ENCODE measurements at places on chromosomes 4 and X.
A peak's percentile ranks its signal among the peaks of the same experiment; 100 is the strongest.

DNA sequence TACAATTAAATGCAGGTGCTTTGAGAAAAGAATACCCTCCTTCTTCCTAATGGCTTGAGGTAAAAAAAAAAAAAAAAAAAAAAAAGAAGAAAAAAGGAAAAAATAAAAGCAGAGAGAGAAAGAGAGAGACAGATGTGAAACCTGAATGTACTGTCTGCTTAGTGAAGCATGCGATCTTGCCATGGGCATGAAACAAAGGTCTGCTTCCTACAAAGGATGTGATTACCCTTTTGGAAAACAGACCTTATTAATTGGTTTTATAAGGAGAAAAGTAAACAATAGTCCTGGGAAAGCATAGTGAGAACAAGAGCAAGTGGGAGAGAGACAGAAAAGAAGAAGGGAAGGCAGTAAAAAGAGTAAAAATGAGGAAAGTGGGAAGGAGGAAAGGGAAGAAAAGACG is 526.1 kb upstream of the PABPC4L start:
- DNase-seq, result no peak

- DNase-seq, result no peak
Observed at GRCh38 chr4:55763996-55764395, 55.6 kb upstream of the EXOC1L start.

GRCh38 chr4:96352051-96352517 is 512.2 kb downstream of the PDHA2 start:
- DNase-seq, result peak; percentile 0

- no peak for DNase-seq
Observed at GRCh38 chrX:10986616-10987015, 124.5 kb upstream of the HCCS start.

DNA sequence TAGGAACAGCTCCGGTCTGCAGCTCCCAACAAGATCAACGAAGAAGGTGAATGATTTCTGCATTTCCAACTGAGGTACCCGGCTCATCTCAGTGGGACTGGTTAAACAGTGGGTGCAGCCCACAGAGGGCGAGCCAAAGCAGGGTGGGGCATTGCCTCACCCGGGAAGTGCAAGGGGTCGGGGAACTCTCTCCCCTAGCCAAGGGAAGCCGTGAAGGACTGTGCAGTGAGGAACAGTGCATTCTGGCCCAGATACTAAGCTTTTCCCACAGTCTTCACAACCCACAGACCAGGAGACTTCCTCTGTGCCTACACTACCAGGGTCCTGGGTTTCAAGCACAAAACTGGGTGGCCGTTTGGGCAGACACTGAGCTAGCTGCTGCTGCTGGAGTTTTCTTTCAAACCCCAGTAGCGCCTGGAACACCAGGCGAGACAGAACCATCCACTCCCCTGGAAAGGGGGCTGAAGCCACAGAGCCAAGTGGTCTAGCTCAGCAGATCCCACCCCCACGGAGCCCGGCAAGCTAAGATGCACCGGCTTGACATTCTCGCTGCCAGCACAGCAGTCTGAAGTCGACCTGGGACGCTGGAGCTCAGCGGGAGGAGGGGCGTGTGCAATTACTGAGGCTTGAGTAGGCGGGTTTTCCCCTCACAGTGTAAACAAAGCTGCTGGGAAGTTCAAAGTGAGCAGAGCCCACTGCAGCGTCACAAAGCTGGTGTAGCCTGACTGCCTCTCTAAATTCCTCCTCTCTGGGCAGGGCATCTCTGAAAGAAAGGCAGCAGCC is 84.6 kb downstream of the THOC2 start:
- no peak for DNase-seq

- no peak for DNase-seq
Observed at GRCh38 chrX:55778322-55778721, 60.8 kb downstream of the RRAGB start.

DNA sequence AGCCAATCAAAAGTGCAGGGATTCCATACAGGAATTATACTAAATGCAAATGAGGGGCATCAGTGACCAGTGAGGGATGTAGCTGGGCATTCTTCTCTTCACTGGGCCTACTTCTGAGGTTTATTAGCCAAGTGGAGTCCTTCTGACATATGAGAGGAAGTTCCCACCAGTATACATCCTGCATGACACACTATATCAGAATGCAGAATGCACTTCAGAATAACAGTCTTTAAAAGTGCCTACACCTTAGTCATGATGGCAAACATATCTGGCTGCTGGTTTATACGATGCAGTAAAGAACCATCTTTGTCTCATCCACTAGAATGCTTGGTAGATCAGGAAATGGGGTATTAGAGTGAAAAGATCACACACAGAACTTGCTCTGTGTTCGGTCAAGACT is 180.3 kb upstream of the PPARGC1A start:
- no peak for DNase-seq

DNA sequence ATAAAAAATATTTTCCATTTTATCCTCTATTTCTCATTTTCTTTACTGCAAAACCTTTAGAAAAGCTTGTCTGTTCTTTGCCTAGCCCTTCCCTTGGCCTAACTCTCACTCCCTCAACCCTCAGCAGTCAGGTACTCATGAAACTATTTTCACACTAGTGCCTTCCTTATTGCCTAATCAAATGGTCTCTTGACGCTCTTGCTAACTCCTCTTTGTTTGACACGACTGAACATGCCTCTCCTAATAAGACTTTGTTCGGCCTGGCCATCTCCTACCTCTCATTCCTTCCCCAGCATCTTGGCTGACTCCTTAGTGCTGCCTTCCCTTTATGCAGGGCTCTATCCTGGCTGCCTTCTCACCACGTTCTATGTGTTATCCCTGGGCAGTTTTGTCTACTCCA is 11.1 kb upstream of the LRAT start:
- DNase-seq, result no peak

DNA sequence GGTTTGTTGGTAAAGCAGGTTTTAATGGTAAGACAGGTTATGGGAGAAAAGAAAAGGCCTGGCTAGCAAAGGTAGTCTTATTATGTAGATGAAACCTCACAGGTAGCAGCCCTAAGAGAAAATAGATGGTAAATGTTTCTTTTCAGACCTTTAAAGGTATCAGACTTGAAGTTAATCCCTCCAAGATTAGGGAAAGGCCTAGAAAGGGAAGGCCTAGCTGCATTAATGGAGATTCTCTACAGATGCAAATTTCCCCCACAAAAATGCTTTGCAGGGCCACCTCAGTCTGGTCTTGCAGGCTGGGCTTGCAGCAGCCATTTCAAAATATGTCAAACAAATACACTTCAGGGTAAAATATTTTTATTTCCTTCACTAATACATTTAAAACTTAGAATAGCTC is 1410.6 kb downstream of the RPA4 start:
- DNase-seq, result no peak

DNA sequence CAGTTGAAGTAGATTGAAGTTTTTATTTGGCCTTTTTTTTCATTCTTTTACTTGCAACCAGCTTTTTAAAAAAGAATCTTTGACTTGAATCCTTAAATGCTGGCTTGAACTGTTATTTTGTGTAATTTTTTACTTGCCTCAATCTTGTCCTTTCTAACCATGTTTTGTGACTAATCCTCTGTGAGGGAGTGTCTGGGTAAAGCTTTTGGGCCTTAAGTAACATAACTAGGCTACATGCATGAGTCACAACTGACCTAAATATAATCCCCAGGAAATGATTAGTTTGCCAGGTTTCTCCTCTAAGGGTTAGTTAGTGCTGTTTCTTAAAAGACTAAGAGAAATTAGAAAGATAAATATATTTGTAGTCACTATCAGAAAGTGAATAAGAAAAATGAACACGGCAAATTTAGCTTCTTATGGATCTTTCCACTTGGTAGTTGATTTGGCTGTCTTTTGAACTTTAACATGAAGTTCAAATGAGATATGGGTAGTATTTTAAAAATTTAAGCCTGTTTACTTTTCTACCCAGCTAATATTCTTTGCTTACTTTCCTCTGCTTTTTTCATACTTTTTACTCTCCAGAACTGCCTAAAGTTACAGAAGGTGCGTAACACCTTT is 13.0 kb downstream of the EXOC1 start:
- DNase-seq, result peak; percentile 70

GRCh38 chr4:39685990-39686389 is 11.9 kb upstream of the UBE2K start:
- DNase-seq, result no peak

GRCh38 chr4:95219109-95219508 is 329.7 kb downstream of the UNC5C start:
- DNase-seq, result no peak

- peak; percentile 48 for DNase-seq
Observed at GRCh38 chr4:180028682-180029081, 2214.5 kb upstream of the TENM3 start.

GRCh38 chr4:32133141-32133540 is 1413.0 kb downstream of the PCDH7 start:
- no peak for DNase-seq

DNA sequence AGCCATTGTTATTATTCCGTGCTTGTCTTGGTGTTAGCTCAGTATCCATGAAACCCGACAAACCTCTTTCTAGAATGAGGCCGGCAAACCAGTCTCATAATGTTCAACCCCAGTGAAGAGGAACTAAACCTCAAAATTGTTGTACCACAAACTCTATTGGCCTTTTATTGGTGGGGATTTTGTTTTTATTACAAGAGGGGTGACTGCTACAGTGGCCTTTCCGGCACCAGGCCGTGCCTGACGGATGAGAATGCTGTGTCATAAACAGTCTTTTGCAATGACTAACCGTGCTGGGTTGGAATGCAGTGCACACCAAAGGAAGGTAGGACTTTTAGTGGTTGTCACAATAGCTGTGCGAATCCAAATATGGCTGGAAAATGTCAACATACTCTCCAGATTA is 60.8 kb downstream of the SHROOM2 start:
- no peak for DNase-seq

- DNase-seq, result no peak
Observed at GRCh38 chrX:141668371-141668770, 30.2 kb downstream of the SPANXD start.

- no peak for DNase-seq
Observed at GRCh38 chr4:3134201-3134600, 59.7 kb downstream of the HTT start.

DNA sequence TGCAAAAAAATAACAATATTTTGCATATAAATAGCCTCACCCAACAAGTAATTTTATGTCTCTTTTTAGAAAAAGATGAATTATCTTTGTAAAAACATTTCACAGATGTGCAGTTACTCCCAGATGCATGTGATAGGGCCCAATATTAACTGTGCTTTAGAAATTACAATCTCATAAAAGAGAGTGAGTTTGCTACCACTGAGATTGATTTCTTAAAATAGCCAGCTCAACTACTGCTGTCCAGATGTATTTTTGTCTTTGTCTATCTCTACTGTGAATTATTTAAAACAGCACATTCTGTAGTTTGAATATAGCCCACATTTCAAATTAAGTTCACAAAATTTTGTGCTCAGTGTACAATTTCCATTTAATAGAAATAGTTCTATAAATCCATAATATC is 177.0 kb upstream of the TTC29 start:
- no peak for DNase-seq

DNA sequence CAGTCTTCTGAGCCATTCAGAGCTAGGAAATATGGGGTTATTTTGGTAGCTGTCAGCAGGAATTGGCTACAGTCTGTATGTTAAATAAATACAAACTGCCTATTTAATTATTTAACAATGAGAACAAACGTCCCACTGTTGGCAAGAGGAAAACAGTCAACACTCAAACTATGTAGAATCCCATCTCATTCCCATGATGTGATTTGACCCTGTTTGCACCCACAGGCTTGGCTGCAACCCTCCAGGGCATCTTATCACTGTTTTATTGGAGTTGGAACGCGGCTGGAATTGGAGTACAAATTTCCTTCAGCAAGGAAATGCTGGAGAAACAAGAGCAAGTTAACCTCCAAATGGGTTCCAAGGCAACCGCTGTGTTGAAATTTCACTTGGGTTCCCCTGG is 124.0 kb downstream of the KIT start:
- no peak for DNase-seq

- peak; percentile 7 for DNase-seq
Observed at GRCh38 chr4:83369831-83370639, 35.4 kb upstream of the HPSE start.

DNA sequence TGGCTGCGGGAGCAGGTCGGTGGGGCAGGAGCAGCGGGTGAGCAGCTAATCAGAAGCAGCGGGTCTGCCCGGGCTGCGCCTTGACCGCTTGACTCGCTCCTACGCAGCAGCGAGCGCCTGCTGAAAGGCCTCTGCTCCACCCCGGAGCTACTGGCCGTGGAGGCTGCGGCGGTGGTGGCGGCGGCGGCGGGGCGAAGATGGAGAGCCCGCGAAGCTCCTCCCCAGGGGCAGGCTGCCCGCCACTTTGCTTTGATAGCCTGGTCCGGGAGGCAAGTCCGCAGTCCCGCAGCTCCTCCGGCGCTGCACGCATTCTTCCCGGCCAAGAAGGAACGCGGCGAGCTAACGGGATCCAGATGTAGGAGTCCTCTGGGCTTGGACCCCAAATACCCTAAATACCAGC is 36.7 kb downstream of the PJA1 start:
- DNase-seq, result no peak

- DNase-seq, result no peak
Observed at GRCh38 chrX:56728752-56729151, 291 bp upstream of the NBDY start.

- DNase-seq, result no peak
Observed at GRCh38 chr4:21552455-21552854, 396.1 kb downstream of the KCNIP4 start.
